ENCODE measurements at places on chromosomes 1 and 21.

DNA sequence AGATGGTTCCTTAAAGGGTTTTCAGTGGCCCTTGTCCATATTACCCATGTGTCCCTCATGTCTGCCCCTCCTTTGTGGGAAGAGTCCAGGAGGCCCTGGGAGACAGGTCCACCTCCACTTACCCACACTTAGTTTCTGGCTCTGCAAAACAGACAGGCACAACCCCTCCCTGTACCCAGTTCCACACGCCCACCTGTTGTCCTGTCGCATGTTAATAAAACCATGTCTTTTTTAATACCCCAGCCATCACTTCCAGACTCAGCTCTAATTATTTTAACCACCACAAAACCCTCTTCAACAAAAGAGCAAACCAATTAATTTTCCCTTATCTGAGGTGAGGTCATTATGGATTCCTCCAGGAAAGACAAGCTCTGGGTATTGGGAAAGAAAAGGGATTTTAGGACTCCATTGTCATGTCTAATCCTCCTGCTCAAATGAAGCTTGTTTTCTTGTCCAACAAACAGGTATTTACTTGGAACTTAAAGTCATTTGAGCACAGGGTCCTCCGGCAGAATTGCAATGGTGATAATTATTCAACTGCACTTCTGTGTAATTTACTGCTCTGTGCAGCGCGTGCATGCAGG is 68.9 kb downstream of the CCDC185 start:
- DNase-seq, result no peak

- no peak for DNase-seq
Observed at GRCh38 chr1:41200728-41201127, 41.4 kb downstream of the SCMH1 start.

- DNase-seq, result no peak
Observed at GRCh38 chr21:19565587-19565986, 1162.0 kb upstream of the TMPRSS15 start.

DNA sequence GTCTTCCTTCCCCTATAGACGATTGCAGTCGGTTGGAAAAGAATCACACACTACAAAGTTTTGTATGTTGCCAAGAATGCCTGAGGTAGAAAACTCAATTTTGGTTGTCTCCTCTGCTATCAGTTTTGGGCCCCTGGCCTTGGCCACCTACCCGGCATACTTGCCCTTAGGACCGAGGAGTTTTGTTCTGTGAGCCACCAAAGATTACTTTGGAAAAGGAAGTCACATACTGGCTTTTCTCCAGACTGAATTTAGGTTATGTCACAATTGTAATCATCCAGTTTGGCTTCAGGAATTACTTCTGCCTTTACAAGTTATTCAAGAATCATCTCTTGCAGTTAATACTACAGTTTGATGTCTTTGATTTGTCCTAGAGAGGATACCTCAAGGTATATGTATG is 71.4 kb downstream of the RGL1 start:
- DNase-seq, result no peak

DNA sequence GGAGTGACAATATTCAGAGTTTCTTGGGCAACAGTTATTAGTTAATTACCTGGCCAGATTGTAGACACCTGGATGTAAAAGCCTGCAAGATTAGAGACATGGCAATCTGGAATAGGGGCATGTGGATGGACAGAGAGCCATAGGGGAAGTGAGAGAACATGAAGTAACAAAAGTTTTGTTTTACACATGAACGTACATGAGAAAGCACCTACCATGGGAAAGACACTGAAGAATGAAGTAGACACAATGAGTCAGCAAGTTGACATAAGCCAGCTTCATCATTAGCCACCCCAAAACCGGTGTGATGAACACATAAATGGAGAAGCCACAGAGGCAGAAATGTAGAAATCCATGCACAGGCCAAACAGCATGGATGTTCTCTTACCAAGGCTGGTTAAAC is 462.1 kb upstream of the C1orf87 start:
- no peak for DNase-seq

DNA sequence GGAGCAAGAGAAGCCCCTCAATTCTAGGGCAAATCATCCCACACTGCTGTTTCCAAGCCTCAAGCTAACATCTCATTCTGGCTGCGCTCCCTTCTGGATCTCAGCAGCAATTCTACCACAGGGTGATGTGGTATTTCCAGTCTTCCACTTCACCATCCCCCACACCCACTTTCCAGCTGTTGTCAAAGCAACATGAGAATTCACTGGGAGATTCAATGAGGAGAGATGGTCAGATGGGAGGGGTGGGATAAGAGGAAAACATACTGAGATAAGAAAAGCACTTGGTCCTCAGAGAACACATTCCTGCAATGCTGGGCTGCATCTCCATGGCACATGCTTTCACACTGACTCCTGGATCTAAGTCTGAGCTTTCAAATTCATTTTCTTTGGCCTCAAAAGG is 47.3 kb upstream of the LRRC52 start:
- DNase-seq, result no peak

GRCh38 chr1:184532199-184532598 is 145.4 kb downstream of the C1orf21 start:
- no peak for DNase-seq

GRCh38 chr1:30719406-30720270 is 3.7 kb downstream of the MATN1 start:
- DNase-seq, result no peak

GRCh38 chr21:14876524-14876840 is 188.3 kb downstream of the NRIP1 start:
- no peak for DNase-seq

- DNase-seq, result no peak
Observed at GRCh38 chr1:34645919-34646318, 108.9 kb upstream of the GJB5 start.

GRCh38 chr1:58732087-58732775 is 32.4 kb upstream of the MYSM1 start:
- no peak for DNase-seq

GRCh38 chr1:38580594-38580993 is 279.0 kb downstream of the RRAGC start:
- DNase-seq, result no peak

GRCh38 chr1:34657266-34657665 is 97.6 kb upstream of the GJB5 start:
- DNase-seq, result no peak

GRCh38 chr1:8866792-8867415 is 11.6 kb downstream of the ENO1 start:
- DNase-seq, result no peak

- DNase-seq, result no peak
Observed at GRCh38 chr1:221776495-221777301, 34.8 kb upstream of the DUSP10 start.

DNA sequence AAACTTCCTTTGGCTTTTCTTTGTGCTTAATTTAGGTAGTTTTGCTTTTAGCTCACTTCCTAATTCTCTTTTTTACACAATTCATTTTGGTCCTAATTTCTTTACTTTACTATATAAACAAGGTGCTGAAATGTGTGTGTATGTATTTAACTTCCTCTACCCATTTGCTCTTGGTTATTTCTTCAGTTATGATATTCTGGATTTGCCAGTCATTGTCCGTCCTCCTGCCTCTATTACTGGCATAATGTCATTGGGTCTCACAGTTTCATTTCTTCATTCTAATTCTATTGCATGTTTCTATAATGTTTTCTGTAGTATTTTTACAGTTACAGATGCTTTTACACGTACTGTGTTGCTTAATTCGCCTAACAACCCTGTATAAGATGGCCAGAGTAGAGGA is 96.2 kb downstream of the ZMYM4 start:
- DNase-seq, result no peak

GRCh38 chr1:74467786-74468377 is 44.5 kb downstream of the LRRC53 start:
- DNase-seq, result no peak

GRCh38 chr1:227541796-227542152 is 21.6 kb upstream of the ZNF678 start:
- no peak for DNase-seq

GRCh38 chr1:167541610-167542009 is 12.0 kb downstream of the CREG1 start:
- no peak for DNase-seq

DNA sequence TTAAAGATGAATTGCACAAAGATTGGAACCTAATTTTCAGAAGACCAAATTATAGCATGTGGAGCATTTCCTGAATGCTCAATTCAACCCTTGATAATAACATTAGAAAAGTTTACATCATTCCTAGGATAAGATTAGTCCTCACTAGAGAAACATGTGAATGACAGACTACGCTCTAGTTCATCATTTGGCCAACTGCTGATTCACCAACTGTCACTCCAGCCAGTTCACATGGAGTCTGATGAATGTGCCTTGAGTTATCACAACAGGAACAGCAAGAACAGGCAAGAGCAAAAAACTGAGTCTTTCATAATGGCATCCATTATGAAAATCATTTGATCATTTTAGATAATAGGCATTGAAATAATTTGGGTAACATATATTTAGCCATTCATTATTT is 415.9 kb downstream of the PTPRC start:
- no peak for DNase-seq

GRCh38 chr1:11384170-11384554 is 94.8 kb upstream of the DISP3 start:
- DNase-seq, result no peak

- no peak for DNase-seq
Observed at GRCh38 chr1:20739225-20739624, 6.7 kb upstream of the SH2D5 start.

DNA sequence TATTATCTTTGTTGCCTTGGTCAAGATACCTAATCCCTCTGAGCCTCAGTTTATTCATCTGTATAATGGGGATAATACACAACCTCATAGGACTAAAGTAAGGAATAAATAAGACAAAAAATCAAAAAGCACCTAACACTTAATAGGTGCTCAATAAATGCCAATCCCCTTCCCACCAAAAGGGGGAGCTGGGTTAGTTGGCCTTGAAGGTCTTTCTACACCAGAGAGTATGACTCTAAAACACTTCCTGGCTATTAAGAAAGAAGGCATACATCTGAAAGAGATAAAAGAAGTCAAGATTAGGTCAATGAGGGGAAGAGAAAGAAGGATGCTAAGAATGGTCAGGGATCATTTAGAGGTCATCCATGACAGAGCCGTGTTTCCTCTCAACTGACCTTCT is 11.1 kb downstream of the VSIG8 start:
- no peak for DNase-seq
